Cerebellar cortex (tissue), 1 donor: ENCODE measurements at places on chromosomes 4 and X.
A peak's percentile ranks its signal among the peaks of the same experiment; 100 is the strongest.

DNA sequence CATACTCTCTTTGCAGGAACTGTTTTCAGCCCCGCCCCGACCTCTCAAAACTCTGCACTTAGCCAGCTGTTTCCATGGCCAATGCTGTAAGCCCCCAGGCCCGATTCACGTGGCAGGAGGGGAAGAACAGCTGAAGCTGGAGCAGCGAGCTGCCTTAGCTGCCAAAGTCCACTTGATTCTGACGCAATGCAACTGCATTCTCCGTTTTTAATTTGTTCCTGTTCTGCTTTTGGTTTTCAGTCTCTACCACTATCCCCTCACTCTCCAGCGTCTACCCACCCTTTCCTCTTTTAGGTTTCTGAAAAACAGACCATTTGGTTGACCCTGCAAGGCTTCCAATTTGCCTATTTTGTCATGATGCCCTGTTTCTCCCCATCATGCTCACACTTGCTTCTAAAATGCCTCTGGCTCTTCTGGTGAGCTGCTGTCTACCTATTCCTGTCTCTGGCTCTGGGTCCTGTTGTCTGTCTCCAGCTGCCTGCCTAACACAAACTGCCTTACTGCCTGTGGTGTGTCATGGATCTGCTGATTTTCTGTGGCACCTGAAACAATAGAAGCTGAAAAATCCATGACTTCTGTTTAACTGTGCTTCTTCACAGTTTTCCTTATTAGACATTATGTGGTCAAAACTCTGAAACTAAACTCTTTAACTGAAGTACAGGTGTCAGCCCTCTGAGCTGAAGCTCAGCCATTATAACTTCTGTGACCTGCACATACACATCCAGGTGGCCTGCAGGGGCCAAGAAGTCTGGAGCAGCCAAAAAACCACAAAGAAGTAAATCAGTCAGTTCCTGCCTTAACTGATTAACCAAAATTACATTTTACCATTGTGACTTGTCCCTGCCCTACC, 160.5 kb upstream of the AGTR2 start:
- no peak for DNase-seq

DNA sequence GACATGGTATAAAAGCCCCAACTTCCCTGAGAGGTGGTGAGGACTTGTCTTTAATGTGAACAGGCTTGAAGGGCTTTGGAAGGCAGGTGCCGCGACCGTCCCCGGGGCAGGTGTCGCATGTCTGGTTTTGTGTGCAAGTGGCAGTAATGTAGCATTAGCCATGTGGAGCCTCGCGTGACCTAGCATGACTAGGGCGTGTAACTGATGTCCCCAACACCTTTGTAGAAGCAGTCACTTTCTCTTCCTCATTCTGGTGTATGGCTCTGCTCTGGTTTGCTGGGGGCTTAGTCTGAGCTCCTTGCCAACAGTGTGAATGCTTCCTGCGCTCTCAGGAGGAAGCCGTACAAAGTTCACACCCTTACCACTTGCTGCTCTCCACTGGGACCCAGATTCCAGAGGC, 145.7 kb downstream of the AMMECR1 start:
- DNase-seq = no peak

DNA sequence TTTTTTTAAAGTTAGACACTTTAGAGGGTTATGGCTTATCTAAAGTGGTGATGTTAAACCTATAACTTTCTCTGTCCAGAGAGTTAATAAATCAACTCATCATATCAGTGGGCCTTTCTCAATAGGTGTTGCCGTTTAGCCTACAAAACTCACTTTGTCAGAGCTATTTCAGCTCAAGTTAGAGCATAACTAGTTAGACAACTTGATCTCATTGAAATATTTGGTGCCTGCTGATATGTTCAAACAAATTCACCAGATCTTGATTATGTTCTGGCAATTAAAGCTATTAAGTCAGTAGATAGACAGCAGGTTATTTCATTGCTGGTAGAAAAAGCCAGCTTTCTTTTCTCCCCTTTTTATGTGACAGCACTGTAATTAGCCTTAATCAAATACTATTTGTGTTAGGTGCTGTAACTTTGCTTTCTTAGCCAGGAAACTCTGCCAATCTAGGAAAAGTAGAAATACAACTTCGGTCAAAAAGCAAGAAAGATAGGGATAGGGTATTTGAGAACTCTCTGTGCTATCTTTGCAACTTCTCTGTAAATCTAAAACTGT, 191.8 kb downstream of the MAML3 start:
- no peak for DNase-seq

DNA sequence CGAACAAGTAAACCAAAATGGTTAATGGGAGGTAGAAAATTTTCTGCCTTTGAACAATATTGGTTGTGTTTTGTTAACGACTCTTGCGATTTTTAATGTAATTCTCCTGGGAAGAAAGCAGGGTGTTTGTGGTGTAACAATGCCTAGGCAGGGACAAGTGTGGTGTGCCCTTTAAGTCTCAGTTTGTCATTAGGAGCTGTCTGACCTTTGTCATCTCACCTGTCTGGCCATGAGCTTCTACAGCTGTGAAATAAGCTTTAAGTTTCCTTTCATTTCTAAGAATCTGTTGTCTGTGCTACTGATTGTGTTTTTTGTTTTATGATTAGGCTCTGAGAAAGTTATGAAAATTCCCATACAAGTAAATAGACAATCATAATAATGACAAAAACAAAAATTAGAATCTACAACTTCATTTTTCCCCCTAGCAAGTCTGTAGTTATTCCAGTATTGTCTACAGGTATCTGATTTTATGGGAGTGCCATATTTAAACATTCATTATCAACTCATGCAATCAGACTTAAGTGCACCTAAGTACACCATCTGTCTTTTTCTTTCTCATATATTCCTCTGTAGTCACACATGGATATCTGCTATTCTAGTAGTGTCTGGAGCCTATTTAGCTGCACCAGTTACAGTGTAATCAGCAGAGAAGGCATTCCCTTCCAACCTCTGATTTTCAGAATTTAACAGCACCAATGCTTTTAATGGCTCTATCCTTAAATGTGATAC, 203.5 kb downstream of the PPARGC1A start:
- DNase-seq = no peak

GRCh38 chr4:110411574-110412011, 64.4 kb upstream of the ENPEP start:
- no peak for DNase-seq

- no peak for DNase-seq
These were observed 6.2 kb upstream of the CTBP1 start for GRCh38 chr4:1255151-1255550.

DNA sequence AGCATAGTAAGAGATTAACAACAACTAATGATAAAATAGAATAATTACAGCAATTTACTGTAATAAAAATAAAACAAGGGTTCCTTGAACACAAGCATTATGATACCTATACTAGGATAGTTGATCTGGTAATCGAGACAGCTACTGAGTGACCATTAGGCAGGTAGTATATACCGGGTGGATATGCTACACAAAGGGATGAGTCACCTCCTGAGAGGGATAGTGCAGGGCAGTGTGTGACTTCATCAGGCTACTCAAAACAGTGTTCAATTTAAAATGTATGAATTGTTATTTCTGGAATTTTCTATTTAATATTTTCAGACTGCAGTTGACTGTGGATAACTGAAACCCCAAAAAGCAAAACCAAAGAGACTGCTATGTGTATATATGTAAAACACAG, 9.7 kb upstream of the ANTXR2 start:
- DNase-seq = no peak

- no peak for DNase-seq
These were observed 49.4 kb upstream of the ENOX2 start for GRCh38 chrX:130952266-130953043.

DNA sequence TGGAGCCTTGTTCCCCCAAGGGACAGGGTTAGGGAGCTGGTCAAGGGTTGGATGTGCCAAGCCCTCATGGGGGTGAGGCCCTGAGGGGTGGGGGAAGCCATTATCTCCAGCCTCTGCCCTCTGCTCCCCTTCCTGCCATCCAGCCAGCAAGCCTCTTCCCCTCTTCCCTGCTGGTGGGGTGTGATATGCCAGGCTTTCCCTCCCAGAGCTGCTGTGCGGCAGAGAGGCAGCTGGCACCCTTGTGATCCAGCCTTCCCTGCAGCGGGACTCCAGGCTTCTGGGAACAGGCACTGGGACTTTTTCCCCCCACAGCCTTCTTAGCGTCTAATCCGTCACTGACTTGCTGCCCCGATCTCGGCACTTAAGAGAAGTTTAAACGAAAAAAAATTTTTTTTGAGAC, 6.3 kb downstream of the SSR4 start:
- no peak for DNase-seq

DNA sequence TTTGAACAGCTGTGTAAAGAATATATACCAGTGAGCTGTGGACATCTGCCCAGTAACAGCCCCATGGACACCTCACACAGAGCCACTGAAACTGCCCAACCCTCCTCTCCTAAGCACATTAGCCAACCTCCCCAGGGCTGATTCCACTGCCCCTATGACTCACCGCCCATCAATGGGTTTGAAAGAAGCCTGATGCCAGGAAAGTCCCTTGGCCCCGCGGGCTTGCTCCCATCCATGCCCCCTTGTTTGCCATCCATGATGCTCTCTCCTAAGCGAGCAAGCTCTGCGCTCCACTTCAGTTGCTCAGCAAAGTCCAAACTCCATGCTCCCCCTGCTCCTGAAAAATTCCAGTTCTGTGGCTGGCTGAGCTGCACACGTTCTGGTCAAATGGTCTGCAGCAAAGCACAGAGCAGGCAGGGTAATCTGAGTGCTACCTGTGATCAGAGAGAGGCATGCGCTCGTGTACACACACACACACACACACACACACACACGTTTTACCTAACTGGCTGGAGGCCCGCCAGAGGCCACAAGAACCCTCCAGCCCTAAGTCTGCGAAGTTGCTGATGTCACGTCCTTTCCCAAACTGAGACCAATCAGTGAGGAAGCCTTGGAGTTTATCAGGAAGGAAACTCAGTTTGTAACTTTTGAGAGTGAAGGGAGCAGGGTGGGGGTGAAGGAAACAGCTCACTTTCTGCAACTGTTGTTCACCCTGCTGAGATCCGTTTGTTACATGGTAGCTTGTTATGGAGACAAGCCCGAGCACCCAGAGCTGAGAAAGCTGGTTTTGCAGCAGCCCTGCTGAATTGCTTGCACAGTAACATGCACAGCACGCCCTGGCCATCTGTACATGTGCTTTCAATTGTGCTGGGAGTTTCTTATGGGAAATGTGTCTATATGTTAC, at the start of gene ASB9:
Gene ASB9 (minus strand): TSS at position 466 of the 904 bp plus-strand sequence. CDS start 209 bp downstream, at position 257.
- DNase-seq = no peak

DNA sequence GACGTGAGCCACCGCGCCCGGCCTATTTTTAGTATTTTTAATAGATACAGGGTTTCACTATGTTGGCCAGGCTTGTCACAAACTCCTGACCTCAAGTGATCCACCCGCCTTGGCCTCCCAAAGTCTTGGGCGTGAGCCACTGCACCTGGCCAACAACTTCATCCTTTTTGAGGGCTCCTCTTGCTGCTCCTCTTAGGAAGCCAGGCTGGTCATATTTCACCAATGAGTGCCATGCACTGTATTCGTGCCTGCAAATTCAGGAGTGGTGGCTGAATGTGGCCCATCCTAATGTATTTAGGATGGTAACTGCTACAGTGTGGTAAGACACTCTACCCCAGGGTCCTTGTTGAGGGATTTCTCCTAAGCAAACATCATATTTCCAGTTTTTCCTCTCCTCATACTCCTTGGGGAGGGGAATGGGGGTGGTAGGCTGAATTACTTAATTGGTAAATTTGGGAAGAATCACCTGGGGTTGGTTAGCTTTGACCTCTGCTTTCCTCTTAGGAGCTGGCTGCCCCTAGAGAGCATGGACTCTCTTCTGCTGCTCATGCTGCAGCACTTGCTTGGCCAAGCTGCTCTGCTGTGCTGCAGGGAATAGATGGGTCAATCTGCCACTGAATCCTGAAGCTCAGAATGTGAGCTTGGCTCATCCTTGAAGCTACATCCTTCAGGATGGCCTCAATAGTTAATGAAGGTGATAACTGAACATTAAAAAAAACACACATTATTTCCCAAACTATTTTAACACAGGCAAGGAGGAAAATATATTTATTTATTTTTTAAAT, 167.4 kb downstream of the HS3ST1 start:
- peak; percentile 78 for DNase-seq

DNA sequence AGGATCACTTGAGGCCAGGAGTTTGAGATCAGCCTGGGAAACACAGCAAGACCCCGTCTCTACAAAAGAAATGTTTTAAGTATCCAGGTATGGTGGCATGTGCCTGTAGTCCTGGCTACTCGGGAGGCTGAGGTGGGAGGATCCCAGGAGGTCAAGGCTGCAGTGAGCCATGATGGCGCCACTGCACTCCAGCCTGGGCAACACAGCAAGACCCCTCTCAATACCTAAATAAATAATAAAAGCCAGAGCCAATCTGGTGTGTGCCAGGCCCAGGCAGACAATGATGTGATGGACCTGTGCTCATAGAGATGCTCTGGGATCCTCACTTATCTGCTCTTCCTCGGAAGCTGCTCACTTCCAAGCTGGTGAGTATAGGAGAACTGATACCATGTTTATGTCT, 18.2 kb upstream of the SASH3 start:
- DNase-seq = no peak

- DNase-seq = no peak
These were observed 76.0 kb downstream of the FAT4 start for GRCh38 chr4:125390727-125391126.

DNA sequence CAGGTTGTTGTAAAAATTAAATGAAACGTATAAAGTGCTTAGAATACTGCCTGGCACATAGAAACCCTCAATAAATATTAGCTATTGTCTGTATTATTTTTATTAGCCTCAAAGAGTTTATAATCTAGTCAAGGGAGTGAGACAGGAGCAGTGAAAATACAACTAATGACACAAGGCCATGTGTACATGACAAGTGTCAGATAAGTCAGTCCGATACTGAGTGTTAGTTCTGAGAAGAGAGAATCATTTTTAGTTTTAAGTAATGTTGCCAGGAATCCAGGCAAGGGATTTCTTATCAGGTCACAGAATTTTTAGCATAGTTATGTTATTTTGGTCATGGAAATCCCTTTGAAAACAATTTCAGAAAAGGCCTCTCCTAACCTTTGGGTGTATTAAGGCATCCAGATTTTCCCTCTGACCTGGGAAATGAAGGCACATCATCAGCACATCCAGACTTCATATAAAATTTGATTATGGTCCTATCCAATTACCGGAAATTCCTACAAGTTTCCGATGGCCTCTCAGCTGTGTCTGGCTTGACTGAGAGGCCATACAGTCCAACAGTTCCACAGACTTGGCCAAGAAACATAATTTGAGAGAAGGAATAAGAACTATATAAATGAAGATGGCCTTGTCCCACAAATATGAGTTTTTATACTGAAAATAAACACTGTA, 35.7 kb downstream of the PPARGC1A start:
- DNase-seq = no peak

GRCh38 chr4:69749771-69750170, 10.6 kb downstream of the SULT1B1 start:
- no peak for DNase-seq

DNA sequence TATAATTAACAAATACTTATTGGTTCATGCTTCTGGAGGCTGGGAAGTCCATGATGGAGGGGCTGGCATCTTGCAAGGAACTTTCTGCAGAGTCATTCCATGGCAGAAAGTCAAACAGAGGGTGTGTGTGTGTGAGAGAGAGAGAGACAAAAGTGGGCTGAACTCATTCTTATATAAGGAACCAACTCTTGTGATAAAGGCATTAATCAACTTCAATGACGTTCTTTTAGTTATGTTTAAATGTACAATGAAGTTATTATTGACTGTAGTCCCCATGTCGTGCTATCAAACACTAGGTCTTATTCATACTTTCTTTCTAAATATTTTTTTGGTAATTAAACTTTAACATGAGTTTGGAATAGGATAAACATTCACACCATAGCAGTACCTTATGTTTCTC, 1408.8 kb downstream of the STIM2 start:
- DNase-seq = no peak
